Fibroblast of lung (primary cell): ENCODE measurements at places on chromosomes 7 and 10. TPM values are rescaled to one million over a fixed set of nuclear protein-coding genes. Genes with fewer than 3 reads are reported as not detected.

Gene BLOC1S2
- total RNA-seq, result 59.1 and 88.8 TPM in 2 replicates

Gene HOXA13
- not detected in 2 replicates for total RNA-seq

Gene ADRA2A
- total RNA-seq, result under 0.01 TPM in 2 replicates

Gene HYAL4
- total RNA-seq, result not detected in 2 replicates

Gene ADAMTS14
- 1.8 and 4.1 TPM in 2 replicates for total RNA-seq

Gene SPDYE1
- total RNA-seq, result under 0.01 TPM in 1 of 2 replicates, not detected in the other

Gene MCM7
- total RNA-seq, result 16.7 and 24.4 TPM in 2 replicates

Gene GDF2
- not detected in 2 replicates for total RNA-seq

Gene EGFR
- 36.0 and 55.3 TPM in 2 replicates for total RNA-seq

Gene WDR86
- total RNA-seq, result 0.33 and 1.0 TPM in 2 replicates

Gene SEC31B
- 2.3 and 3.0 TPM in 2 replicates for total RNA-seq

Gene KIF11
- 3.6 and 8.9 TPM in 2 replicates for total RNA-seq

Gene SPOCK2
- 0.26 and 0.33 TPM in 2 replicates for total RNA-seq

Gene PLPP4
- total RNA-seq, result 0.26 and 1.2 TPM in 2 replicates

Gene AGBL3
- total RNA-seq, result 1.3 TPM in 2 replicates

Gene LRRC72
- not detected in 2 replicates for total RNA-seq
